ENCODE measurements at places on chromosomes 4 and X.

DNA sequence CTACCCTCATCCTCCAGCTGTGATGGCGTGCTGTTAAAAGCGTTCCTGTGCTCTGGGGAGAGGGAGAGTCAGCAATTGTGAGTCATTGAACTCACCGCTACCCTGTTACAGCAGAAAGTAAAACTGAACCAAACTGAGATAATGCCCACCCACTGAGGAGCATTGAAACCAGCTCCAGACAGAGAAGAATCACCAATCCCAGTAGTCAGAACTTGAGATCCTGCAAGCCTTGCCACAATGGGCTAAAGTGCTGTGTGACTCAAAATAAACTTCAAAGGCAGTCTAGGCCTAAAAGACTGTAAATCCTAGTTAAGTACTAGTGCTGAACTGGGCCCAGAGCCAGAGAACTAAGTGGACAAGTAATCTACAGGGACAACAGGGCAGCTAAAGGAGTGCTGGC, 1394.2 kb upstream of the DIAPH2 start:
- no peak for DNase-seq

GRCh38 chr4:43234626-43235415, 342.3 kb downstream of the GRXCR1 start:
- DNase-seq = no peak

DNA sequence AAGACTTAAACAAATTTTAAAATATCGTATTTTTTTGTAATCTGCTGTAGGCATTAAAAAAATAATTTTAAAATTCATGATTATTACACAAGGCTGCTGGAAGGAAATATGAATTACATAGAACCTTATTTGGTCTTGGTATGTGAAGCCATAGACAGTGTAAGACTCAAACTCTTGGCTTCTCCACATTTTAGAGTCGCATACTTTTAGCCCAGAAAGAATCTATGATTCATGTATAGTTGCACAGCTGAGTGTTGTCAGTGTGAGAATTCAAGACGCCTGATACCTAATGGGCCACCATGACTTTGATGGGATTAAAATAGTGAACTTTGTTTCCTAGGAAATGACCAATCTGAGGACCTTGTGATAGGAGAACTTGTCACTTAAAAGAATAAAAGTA, 1.4 kb downstream of the INTU start:
- no peak for DNase-seq

DNA sequence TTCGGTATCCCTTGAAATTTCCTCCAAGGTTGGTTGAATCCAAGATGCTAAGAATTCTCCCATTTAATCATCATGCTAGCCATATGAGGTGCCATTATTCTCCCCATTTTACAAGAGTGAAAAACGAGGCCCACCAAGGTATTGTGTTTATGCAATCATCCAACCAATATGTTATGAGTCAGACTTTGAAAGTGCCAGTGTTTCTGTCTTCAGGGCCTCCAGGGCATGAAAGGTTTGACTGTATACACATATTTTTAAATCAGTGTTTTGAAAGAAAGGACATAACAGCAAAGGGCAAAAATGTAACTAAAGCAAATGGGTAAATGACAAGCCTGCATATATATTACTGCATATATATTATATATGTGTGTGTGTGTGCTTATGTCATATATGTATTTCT, 541.2 kb upstream of the SMIM31 start:
- no peak for DNase-seq

DNA sequence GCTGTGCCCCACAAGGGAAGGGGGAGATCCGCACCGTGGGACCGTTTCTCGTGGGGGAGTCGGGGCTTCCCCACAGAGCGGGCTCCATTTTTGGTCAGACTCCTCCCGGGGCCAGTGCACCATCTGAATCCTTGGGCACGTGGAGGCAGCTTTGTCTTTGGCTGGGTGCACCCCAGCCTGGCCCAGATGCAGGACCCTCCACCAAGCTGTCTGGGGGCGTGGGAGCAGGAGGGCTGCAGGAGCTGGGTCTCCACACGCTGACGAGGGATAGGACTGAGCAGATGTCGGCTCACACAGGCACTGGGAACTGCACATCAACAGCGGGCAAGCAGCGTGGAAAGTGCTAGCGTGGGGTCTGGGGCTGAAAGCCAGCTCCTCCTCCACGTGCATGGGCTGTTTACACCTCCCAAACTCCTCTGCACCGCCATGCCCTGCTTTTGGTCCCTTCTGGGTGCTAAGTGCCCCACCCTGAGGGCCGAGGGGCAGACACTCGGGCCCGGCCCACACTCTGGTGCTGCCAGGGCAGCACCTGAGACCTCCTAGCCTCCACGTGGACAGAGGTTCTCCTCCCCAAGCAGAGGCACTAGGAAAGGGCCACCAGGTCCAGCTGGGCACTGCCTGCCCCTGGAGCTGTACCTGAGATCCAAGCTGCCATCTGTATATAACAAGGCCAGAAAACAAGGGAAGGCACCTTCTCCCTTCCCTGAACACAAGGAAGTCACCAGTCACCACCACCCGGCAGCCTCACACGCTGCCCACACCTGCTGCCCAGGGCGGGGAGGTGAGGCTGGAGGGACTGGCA, 13.8 kb downstream of the DGKQ start:
- no peak for DNase-seq

GRCh38 chr4:2388429-2389182, 29.8 kb downstream of the ZFYVE28 start:
- DNase-seq = no peak

DNA sequence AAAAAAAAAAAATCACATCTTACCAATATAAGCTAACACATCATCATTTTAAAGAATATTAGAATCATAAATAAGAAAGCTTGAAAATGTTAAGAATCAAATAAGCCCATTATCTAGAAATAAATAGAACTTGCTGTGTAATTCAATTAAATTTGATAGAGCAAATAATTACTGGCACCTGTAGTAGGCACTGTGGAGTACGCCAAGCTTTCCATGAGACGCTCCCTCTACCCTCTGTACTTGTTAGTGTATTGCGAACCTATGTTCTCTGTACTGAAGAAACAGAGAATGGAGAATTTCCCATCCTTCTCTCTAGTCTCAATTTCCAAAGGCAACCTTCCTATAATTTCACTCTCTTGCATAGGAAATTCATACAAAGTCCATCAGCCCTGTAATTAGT, 61.7 kb upstream of the HAND2 start:
- DNase-seq = no peak

DNA sequence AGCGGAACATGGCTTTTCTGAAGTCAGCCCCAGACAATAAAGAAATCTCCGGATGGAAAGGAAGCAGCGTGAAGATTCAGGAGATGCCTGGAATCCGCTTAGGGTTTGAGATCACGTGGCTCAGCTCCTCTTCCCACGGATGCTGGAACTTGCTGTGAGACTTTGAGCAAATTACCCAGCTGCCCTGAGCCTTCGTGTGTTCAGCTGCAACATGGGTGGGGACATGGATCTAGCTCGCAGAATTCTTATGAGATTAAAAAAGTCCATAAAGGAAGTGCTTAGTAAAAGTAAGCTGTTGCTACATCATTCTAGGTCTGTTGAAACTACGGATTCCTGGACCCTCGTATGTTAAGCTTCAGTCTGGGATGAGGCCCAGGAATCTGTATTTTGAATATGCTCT, 55.7 kb upstream of the STIM2 start:
- DNase-seq = no peak

GRCh38 chr4:79227860-79228259, 98.0 kb downstream of the NAA11 start:
- DNase-seq = no peak

GRCh38 chr4:47830265-47831025, 7.4 kb downstream of the CORIN start:
- no peak for DNase-seq

GRCh38 chr4:73823760-73824159, 12.7 kb upstream of the CXCL6 start:
- no peak for DNase-seq

DNA sequence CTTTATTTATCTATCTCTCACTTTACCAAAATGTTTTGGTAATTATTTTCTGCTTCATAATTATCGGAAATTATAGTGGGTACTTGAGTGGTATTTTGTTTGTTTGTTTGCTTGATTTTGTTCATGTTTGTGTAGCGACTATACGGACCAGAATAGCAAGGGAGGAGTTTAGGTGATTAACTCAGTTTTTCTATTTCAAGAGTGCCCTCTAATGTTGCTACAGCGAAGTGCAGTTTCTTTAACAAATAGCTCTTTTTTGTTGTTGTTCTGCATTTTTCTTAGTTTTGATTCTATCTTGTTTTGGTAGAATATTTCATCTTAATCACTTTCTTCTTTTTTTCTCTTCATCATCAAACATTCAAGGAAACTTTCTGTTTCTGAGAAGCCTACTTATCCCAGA, 40.8 kb upstream of the QRFPR start:
- DNase-seq = no peak

- DNase-seq = no peak
Measured at GRCh38 chrX:36721990-36722389, 286.2 kb upstream of the FAM47C start.

- no peak for DNase-seq
Measured at GRCh38 chrX:134679644-134680043, 21.4 kb upstream of the PLAC1 start.

DNA sequence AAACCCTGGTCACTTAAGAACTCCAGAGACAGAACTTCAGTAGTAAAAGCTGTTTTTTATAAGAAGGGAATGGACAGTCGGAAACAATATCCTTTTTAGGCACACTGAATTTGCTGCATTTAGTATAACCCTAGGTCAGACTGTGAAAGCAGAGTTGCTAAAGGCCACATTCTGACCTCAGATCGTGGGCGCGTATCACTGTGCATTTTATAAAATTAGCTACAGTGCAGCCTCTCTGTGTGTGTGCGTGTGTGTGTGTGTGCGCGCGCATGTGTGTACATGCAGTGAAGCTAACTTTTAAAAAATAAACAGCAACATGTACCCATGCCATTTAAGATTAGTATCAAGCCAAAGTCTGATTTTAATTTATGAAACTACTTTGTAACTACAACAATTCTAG, 8.0 kb downstream of the ZNF827 start:
- no peak for DNase-seq

DNA sequence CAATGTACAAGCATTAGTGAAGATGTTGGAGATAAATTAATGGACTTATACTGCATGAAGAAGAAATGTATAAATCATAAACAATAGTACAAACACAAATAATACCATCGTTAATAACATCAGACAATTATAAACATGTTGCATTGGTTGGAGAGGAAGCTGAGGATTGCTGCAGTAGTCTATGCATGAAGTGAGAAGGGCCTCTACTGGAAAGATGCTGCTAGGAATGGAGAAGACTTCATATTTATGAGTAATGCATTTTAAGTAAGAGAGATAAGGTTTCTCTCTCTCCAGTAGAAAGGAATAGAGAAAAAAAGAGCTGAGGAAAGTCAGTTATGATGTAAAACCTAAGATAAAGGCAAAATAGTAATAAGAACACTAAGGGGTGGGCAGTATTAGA, 247.8 kb downstream of the GRID2 start:
- no peak for DNase-seq

Measured in stimulated activated CD4-positive, alpha-beta T cell treated with anti-CD3 and anti-CD28 coated beads, Interleukin-2, amount 100 ng/mL, for 4 hours (primary cell).